Brain microvascular endothelial cell (primary cell): ENCODE measurements at places on chromosomes 7 and 10.
A peak's percentile ranks its signal among the peaks of the same experiment; 100 is the strongest.

GRCh38 chr10:46294641-46295220 lies 7.9 kb downstream of the ANTXRL start:
- no peak for DNase-seq

- DNase-seq = no peak
Observed at GRCh38 chr10:58714409-58714808, 201.7 kb downstream of the BICC1 start.

GRCh38 chr10:119503821-119504220 lies 38.7 kb downstream of the RGS10 start:
- DNase-seq = no peak

DNA sequence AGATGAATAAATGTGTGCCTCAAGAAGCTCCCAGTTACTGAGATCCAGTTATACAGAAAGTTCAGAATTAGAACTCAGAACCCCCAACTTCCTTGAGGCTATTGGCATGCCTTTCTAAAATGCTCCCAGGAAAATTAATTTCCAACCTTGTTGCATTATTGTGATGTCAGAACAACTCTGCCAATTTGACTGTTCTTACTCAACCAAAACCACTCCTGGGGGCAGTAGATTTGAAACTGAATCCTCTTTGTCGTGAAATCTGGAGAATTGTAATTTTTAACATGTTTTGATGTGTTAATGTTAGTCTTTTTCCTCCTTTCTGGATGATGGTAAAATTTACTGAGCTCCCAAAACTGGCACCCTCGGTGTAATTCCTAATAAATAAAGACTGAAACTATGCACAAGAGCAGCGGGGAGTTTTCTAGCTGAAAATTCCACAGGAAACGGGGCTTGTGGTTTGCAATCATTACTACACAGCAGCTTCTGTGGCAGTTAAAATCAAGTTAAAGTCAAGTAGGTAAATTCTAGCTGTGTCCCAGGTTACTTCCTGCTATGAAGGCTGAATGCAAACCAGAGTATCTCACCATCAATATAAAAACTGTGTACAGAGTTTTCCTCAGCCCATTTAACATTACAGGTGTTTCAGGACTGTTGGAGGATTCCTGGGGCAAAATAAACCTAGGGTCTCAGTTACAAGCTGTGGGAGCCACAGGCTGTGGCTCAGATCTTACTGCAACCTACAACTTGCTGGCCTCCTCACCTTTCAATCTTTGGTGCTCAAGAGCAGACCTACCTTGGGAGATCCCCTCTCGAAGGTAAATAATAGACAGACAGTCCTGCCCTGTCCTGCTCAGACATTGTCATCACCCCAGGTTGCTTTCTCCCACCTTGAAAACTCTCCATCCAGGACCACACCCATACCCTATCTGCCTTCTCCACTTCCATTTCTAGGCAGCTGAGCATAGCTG lies 156.3 kb upstream of the KMT2E start:
- no peak for DNase-seq

GRCh38 chr10:74153123-74153522 lies 2.1 kb downstream of the ADK start:
- peak; percentile 78 for DNase-seq

GRCh38 chr10:125520968-125521367 lies 162.0 kb downstream of the TEX36 start:
- no peak for DNase-seq

GRCh38 chr7:25395976-25396375 lies 167.7 kb upstream of the NPVF start:
- DNase-seq = no peak

- DNase-seq = peak; percentile 63
Observed at GRCh38 chr10:22824984-22825383, 102.9 kb upstream of the ARMC3 start.

DNA sequence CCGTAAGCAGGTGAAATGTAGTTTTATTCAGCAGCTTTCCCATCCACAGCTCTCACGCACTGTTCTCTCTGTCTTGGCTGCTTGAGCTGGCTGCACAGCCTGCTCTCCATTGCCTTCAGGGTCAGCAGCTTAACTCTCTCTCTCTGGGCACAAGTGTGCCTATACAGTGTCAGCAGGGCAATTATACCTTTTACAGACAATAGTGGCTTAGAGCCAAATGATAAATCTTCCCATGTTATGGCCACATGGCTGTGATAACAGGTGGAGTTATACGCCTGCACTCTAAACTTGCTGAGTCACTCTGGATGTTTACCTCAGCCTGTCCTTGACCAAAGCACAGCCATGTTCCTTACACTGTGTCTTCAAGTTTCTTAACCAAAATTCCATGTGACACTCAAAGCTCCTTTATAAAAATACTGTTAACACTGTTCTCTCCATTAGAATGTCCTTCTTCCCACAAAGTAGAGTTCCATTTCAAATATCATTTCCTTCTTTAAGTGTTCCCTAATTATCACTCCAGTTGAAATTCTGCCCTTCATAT lies 6.1 kb downstream of the RNF133 start:
- DNase-seq = no peak

GRCh38 chr7:28178599-28178998 lies 2.0 kb downstream of the JAZF1 start:
- no peak for DNase-seq

DNA sequence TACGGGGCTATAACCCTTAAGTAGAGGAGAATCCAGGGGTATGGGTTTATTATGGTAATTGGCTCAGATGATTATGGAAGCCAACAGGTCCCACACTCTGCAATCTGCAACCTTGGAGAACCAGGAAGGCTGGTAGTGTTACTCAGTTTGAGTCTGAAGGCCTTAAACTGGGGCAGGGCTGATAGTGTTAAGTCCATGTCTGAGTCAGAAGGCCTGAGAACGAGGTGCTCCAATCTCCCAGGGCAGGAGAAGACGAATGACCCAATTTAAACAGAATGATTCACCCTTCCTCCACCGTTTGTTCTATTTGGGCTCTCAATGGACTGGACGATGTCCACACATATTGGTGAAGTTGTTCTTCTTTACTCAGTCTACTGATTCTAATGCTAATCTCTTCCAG lies 244.5 kb upstream of the PTER start:
- DNase-seq = no peak

GRCh38 chr7:1538544-1539180 lies 8.2 kb downstream of the MAFK start:
- DNase-seq = no peak

DNA sequence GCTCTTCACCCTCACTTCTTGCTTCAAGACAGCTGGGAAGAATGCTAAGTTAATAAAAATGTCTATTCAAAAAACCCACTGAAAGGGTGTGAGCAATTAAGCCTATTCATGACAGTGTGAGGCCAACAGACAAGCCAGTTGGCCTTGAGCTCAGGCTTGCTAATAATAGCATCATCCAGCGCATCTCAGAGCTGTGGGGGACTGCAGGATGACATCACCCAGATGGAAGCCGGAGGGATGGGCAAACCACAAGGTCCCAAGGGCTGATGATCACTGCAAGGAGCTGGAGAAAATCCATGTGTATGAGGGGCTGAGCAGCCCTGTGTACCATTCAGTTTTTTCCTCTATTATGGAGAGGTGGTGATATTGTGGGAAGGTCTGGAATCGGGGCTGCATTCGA lies 770.4 kb downstream of the TNS3 start:
- DNase-seq = peak; percentile 91

GRCh38 chr10:37549054-37549453 lies 308.4 kb downstream of the ZNF248 start:
- no peak for DNase-seq

DNA sequence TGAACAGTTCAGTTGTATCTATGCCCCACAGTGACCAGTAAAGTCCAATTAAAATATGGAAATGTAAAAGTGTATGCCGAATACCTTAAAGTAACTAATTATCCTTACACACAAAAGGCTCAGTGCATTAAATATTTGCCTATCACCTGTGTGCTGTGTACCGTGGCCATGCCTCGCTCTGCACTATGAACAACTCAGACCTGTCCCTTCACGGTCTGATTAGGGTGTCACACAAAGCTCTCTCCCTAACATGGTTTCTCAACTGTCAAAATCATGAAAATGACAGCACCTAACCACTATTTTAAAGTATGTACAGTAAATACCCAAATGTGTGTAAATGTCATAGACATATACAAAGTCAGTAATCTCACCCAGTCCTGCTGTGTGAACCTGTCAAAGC lies 43.1 kb downstream of the STK17A start:
- no peak for DNase-seq

DNA sequence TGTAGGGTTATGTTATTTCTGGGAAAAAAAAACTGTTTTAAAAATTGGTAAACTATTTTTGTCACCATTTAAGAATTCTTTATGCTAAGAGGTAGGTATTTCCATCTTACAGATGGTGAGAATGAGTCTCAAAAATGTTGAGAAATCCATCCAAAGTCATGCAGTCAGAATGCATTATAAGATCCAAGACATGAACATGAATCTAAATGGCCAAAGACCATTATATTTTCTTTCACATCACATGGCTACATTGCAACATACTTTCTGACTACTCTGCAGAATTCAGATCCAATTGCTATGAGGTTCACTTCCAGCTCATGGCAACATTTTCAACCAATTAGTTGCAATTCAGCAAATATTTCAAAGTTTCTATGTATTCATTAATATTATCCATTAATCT lies 181.2 kb downstream of the TWIST1 start:
- no peak for DNase-seq

DNA sequence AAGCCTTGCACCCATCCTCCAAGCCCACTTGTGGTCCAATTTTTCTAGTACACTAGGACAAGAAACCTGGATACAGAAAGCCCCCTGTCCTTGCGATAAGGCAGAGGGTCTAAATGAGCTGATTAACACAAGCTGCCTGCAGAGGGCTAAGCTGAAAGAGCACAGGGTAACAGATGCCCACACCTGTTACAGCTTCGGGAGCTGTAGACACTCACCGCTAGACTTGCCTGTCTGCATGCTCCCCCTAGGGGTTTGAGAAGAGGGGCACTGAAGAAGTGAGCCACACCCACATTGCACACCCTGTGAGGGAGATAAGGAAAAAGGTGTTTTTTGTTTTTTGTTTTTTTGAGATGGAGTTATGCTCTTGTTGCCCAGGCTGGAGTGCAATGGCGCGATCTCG lies 386.5 kb upstream of the AUTS2 start:
- no peak for DNase-seq

DNA sequence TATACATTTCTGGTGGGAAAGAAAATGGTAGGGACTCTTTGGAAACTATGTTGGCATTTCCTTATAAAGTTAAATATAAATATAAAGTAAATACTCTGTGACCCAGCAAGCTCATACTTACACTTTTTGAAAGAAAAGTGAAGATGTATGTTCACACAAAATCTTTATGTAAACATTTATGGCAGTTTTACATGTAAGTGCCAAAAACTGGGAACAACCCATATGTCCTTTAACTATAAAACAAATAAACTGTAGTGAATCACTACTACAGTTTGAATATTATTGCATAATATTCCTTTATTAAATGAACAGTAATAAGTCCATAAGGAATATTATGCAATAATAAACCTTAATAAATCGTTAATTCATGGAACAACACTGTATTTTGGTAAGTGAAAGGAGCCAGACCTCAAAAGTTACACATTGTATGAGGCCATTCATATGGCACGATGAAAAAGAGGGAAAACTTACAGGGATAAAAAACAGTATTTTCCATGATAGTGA lies 1660.3 kb upstream of the LRRTM3 start:
- DNase-seq = no peak

GRCh38 chr7:98133621-98134303 lies 27.1 kb downstream of the LMTK2 start:
- DNase-seq = no peak

DNA sequence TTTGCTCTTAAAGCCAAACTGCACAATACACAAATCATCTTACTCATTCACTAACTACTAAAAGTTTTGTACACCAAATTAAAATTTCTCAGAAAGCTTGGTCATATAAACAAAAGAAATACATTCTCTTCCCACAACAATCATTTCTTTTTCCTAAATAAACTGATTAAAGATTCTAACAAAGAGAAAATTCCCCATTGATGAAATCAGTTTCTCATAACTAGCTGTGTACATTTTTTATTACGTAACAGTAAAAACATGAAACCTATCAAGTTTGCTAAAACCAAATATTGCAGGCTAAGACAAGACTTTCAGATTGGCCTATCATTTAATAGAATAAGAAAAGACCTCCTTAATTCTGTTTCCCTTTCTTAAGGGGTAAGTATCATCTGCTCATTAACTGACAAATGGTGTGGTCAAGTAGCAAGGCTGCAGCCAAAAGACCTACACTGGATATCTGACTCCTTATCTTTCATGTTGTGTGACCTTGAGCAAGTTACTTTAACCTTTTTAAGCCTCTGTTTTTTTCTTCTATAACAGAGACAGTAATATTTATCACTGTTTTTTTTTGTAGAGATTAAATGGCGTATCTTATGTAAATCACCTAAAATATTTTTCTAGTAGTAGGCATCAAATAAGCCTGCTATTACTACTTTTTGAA lies 22.4 kb downstream of the NAMPT start:
- DNase-seq = no peak

- no peak for DNase-seq
Observed at GRCh38 chr7:55309040-55309991, 55.8 kb upstream of the LANCL2 start.

DNA sequence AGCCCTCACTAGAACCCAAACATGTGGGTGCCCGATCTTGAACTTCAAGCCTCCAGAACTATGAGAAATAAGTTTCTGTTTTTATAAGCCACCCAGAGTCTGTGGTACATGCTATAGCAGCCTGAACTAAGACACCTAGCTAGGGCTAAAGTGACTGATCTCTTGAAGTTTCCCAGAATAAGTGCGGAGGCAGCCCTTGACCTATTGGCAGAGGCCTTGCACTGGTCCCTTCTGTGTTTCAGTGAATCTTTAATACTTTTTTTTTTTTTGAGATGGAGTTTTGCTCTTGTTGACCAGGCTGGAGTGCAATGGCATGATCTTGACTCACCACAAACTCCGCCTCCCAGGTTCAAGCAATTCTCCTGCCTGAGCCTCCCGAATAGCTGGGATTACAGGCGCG lies 85.1 kb downstream of the SVOPL start:
- no peak for DNase-seq

GRCh38 chr7:47454069-47454973 lies 127.6 kb downstream of the TNS3 start:
- DNase-seq = no peak

- DNase-seq = no peak
Observed at GRCh38 chr7:114152314-114152938, 233.6 kb upstream of the PPP1R3A start.

DNA sequence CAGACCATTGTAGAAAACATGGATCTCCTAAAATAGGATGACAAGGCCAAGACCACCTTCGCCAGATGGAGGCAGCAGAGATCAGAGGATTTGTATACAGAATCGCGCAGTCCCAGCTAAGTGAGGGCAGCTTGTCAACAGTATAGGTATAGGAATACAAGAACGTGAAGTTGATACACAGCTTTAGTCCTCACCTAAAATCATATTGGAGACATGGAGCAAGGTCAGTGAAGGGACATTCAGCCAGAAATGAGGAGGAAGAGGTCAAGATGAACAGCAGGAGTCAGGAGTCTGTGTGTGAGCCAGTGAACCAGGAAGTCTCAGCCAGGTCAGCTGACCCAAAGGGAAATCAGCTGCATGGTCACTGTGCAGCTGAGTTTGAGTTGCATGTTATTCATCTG lies 263.4 kb upstream of the PRKCQ start:
- DNase-seq = no peak

- DNase-seq = no peak
Observed at GRCh38 chr10:97525086-97525485, 26.4 kb downstream of the UBTD1 start.
